ENCODE measurements at places on chromosomes 13 and 19.

GRCh38 chr13:28321756-28322155, 173.2 kb downstream of the FLT1 start:
- no peak for DNase-seq

DNA sequence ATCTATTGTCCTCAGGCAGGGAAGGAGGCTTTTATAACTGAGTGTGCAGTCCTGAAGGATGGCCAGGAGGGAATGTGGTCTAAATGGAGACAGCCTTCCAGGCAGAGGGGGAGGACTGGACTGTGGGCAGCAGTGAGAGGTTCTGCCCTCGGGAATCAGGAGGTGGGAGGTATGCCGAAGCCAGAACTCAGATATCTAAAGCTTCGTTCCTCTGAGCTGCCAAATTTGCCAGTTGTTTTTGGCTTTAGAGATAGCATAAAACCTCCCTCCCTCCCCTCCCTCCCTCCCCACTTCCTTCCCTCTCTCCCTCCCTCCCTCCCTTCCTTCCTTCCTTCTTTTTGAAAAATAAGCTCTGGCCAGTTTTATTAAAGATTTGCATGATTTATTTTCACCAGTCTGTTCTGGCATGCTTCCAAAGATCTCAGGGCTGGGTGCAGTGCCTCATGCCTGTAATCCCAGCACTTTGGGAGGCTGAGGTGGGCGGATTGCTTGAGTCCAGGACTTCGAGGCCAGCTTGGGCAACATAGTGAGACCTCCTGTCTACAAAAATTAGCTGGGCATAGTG, 2.4 kb downstream of the MEDAG start:
- no peak for DNase-seq

DNA sequence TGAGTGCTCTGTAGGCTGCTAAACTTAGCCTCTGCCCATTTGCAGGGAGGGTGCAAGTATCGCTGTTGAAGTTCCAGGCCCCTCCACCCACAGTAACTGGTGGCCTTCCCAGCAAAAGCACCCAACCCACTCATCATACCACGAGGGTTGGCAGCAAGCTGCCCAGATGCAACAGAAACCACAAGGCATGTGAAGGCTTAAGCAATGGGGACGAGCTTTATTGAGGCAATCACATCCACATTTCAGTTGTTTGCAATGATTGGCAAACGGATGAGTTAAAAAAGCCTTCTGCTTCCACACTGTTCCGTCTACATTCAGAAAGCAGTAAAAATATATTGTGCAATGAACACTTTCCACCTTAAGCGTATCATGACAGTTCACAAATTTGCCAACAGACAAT, 10.3 kb downstream of the GJB6 start:
- DNase-seq = no peak

DNA sequence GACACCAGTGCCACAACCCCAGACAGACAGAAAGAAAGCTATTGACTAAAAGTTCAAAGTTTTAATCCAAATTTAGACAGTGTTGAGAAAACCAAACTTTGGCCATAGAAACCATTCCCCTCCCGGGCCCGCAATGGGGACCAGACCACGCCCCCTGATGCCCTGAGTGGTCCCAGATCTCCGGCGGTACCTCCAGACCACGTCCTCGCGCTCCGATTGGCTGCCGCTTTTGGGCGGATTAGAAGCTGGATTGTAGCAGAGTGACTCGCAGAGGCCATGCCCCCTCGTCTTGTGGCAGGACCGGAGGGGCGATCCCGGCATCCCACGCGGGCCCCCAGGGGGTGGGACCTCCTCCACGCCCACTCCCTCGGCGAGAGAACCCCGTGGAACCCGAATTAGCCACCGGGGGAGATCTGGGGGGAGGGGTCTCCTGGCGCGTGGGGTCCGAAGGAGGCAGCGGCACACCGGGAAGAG, 797 bp upstream of the HSD17B14 start:
- peak; percentile 49 for DNase-seq

- no peak for DNase-seq
These were observed 22.7 kb downstream of the MPND start for GRCh38 chr19:4365791-4366665.

GRCh38 chr13:51105046-51105445, 6.0 kb downstream of the C13orf42 start:
- no peak for DNase-seq

DNA sequence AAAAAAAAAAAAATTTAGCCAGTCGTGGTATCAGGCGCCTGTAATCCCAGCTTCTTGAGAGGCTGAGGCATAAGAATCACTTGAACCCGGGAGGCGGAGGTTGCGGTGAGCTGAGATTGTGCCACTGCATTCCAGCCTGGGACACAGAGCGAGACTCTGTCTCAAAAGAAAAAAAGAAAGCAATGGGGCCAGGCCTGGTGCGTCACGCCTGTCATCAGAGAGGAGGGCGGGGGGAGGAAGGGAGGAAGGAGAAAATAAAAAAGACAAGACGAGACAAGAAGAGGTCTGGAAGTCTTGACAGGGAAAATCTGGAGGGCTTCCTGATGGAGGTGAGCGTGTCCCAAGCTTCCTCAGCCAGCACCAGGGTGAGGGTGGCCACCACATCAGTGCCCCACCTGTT, 54.9 kb upstream of the PTPRS start:
- no peak for DNase-seq

- no peak for DNase-seq
These were observed 7.0 kb downstream of the MOB3A start for GRCh38 chr19:2089001-2089711.

- no peak for DNase-seq
These were observed 518.2 kb upstream of the HTR2A start for GRCh38 chr13:47415048-47415447.

DNA sequence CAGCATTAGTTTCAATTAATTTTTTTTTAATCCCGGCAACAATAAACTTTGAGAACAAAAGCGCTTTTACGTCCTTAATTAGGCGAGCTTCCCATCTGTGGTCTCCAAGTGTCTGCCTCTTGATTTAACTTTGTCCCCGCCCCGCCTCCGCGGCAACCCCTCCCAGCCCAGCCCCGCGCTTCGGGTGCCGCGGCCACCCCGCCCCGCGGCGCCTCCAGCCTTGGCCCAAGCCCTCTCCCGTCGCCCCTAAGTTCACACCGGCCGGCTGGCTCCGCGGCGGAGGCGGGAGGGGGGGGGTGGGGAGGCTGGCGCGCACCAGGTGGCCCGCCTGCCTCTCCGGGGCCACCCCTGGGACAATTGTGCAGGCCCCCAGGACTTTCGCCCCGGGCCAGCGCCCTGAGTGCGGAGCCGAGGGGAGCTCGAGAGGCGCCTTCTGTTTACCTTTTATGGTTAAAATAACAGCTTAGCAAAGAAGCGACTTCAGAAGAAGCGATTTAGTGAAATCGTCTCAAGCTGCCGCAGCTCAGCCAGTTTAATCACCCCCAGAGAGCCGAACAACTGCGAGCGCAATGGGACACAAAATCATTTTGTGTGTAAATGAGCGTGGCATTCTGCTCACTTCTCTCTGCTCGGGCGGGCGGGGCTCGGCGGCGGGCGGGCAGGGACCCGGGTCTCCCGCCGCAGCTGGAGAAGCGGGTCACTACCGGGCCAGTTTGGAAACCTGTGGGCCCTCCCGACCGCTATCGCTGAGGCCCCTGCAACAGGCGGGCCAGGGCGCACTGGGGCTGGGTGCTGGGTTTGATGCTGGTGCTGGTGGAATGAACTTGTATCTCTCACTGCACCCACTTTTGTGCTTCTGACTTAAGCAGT, 1.4 kb downstream of the KCTD15 start:
- no peak for DNase-seq

DNA sequence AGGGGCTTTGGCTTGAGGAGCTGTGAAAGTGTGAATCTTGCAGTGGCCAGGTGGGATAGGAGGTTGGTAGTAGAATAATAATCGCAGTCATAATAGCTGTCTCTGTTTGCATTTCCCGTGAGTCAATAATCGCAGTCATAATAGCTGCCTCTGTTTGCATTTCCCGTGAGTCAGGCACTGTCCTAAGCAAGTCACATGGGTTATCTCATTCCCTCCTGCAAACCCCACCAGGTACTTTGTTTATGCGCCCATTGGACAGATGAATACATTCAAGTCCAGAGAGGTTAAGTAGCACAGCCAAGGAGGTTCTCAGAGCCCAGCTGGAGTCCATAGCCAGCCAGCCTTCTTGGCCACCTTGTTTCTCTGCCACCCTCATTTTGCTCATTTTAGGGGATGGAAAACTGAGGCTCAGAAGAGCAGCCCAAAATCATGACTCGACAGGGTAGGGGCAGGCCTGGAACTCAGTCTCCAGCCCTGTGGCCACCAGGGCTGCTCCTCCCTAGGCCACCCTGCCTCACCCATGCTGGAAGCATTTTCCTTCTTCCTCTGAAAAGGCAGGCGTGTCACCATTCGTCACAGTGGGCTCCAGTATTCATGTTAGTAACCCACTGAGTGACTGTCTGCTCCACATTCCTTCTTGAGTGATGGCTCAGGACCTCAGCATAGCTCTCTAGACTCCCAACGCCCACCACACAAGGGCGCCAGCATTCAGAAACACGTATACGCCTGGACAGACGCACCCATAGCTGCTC, 206.2 kb downstream of the URI1 start:
- DNase-seq = no peak

DNA sequence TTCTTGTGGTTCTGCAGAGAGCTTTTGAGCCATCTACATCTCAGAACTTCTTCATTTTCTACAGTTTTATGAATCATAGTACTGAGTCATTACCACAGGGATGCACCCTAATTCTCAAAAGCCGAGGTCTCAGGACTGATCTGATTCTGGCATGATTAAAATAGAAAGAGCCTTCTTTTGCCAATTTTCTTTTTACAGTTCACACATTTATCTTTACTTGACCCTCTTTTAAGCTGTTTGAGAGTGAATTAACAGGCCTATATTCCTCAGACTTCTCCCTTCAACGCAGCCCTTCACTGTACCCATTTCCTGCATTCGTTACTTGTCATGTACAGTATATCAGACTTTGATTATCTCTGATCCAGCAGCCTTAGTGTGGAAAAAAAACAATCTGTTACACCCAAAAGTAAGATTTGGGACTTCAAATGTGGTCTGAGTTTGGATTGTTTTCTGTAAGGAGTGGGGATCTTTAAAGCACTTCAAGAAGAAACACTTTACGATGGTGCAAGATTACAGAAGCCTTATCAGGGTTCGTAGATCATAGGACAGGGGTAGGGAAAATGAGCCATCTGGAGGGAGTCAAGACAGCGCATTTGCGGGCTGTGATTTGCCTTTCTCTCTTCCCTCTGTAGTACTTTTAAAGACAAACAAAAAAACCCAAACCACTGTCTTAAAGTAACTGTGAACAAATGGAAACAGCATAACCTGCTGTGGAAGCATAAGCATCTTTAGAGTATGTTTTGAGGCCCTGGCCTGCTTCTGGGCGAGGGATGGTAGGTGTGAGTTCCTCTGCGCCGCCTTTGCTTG, 15.3 kb upstream of the GPR183 start:
- no peak for DNase-seq

GRCh38 chr13:48426052-48426451, 13.1 kb upstream of the LPAR6 start:
- no peak for DNase-seq

GRCh38 chr19:4183967-4184717, 1.7 kb downstream of the ANKRD24 start:
- no peak for DNase-seq

DNA sequence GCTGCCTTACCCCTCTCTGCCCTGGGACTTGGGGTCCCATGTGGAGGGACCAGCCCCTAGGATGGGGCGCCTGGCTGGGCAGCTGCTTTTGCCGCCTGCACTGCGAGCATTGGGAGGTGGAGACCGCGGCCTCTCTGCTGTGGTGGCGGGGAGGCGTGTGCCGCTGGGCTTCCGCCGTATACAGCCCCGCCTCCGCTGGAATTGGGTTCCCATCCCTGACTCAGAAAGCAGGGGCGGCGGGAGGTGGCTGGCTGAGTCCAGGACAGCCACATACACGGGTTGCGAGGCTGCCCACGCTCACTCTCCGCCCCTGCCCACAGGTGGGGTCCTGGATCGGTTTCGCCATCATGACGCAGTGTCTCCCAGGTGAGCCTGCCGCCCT, 6.6 kb downstream of the NDUFB7 start:
- no peak for DNase-seq

DNA sequence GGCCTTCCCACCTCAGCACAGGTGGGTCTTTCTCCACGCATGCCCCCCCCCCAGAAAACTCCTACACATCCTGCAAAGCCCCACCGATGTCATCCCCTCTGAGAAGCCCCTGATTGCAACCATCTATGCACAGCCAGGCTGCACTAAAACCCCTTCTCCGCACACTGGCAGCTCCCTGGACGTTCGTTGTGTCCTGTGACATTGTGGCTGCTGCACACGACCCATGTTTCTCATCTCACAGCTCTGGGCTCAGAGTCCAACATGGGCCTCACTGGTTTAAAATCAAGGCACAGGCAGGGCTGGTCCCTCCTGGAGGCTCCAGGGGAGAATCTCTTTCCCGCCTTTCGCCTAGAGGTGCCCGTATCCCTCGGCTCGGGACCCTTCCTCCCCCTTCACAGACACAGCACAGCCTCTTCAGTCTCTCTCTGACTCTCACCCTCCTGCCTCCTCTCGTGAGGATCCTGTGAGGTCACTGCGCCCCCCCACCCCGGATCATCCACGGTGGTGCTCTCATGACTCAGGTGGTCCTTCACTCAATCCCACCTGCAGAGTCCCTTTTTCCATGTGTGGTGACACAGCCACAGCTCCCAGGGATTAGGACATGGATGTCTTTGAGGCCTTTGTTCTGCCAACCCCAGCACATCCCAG, 71.2 kb downstream of the GADD45B start:
- no peak for DNase-seq

- DNase-seq = no peak
These were observed 126.5 kb downstream of the NALCN start for GRCh38 chr13:101289764-101290163.

- no peak for DNase-seq
These were observed 19.7 kb downstream of the CLPTM1 start for GRCh38 chr19:44974857-44975256.

- no peak for DNase-seq
These were observed 895.8 kb downstream of the SLITRK6 start for GRCh38 chr13:84903391-84903790.

- DNase-seq = no peak
These were observed 133.6 kb upstream of the RNF113B start for GRCh38 chr13:98310485-98311199.

DNA sequence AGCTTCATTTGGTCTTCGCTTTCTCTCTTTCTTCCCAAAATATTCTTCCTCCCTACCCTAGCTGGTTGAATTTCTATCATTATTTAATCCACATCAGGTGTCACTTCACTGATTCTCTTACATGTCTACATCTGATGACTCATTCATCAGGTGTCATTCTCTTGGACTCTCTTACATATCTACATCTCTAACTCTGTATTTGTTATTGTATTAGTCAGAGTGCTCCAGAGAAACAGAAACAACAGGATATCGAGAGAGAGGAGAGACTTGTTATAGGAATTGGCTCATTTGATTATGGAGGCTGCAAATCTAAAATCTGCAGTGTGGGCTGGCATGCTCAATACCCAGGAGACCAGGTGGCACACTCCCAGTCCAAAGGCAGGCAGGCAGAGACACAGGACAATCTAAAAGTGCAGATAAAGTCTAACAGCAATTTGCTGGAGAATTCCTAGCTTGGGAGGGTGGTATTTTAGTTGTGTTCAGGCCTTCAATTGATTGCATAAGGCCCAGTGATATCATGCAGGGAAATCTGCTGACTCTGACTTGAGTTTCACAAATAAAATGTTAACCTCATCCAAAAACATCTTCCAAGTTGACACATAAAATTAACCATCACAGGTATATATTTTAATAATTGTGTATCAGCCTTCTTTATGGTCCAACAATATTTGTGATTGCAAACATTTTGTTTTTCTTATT, 541.4 kb upstream of the SLITRK5 start:
- DNase-seq = no peak
